NCI-H460 (cell line): ENCODE measurements at places on chromosomes 3 and 15. TPM values are rescaled to one million over a fixed set of nuclear protein-coding genes. Genes with fewer than 3 reads are reported as not detected.

Gene CDHR4
- total RNA-seq: not detected in 2 replicates

Gene GTPBP8
- 17.1 and 17.6 TPM in 2 replicates for total RNA-seq

Gene GPR15
- total RNA-seq: not detected in 2 replicates

Gene SMAD6
- 4.0 and 4.8 TPM in 2 replicates for total RNA-seq

Gene RARRES1
- not detected in 2 replicates for total RNA-seq

DNA sequence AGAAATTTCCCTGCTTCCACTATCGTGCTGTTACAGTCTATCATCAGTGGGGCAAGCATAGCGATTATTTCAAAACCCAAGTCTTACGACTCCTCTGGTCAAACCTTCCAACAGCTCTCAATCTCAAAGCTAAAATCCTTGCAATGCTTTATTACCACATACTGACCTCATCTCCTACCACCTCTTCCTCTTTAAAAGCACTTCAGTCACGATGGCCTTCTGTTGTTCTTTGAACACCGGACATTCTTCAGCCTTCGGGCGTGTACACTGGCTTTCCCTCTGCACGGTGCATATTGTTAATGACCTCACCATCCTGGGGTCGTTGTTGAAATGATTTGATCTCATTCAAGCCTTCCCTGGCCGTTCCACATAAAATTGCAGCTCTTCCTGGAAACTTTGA, 31.1 kb downstream of the MAGEL2 start:
- DNase-seq: no peak

GRCh38 chr3:170760174-170760526, 109.8 kb downstream of the RPL22L1 start:
- DNase-seq: no peak

GRCh38 chr3:182487143-182487542, 306.2 kb upstream of the ATP11B start:
- no peak for DNase-seq

DNA sequence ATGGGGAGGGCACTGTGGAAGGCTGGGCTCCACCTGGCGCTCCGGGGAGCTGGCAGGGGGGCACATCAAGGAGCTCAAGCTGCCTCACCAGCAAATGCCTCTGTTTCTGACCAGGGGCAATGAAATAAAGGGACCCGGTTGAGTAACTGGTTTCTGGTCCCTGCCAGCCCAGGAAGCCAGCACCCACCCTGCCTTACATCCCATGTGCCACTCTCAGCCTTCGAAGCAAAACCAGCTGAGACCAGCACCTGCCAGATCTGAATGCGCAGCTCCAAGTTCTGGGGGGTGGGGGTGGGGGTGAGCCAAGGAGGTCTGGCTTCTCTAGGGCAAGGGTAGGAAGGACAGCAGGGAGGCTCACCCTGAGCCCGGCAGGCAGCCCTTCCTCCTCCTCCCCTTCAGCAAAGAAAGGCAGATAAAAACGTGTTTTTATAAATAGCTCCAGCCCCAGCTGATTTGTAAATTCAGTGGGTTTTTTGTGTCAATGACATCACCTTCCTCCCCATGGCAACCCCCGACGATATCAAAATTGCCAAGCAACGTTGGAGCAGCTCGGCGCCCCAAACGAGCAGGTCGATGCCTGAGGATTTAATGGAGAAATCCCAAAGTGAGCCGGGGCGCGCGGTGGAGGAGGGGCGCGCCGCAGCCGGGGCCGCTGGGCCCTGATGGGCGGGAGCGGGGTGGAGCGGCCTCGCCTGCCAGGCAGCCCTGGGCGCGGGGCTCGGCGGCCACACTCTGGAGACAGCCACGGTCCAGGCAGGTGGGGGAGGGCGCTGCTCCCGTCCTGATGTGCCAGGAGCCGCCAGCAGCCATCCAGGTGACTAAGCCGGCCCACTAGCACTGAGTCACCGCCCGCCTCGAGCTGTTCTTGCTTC, at the start of gene PAK6:
PAK6 (plus strand) TSS at position 532 of the 872 bp plus-strand sequence. CDS start 25,723 bp downstream, outside the sequence.
- peak; percentile 15 for DNase-seq

DNA sequence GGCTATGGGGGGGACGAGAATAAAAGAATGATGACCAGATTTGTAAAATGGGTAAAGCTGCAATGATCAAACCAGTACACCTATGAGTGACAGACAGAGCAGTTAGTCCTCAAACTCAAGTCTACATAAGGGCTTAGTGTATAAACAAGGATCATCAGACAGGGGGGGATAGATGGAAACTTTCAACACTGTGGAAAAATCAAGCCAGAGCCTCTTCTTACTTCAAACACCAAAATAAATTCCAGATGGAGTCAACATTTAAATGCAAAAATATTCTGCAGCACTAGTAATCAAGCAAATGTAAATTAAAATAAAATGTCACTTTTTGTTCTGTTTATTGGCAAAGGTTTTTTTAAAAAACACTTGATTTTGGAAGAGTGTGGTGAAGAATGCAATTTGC, 205.9 kb upstream of the RGMA start:
- DNase-seq: no peak

- DNase-seq: no peak
Measured at GRCh38 chr3:168914662-168915061, 748.9 kb downstream of the MECOM start.

DNA sequence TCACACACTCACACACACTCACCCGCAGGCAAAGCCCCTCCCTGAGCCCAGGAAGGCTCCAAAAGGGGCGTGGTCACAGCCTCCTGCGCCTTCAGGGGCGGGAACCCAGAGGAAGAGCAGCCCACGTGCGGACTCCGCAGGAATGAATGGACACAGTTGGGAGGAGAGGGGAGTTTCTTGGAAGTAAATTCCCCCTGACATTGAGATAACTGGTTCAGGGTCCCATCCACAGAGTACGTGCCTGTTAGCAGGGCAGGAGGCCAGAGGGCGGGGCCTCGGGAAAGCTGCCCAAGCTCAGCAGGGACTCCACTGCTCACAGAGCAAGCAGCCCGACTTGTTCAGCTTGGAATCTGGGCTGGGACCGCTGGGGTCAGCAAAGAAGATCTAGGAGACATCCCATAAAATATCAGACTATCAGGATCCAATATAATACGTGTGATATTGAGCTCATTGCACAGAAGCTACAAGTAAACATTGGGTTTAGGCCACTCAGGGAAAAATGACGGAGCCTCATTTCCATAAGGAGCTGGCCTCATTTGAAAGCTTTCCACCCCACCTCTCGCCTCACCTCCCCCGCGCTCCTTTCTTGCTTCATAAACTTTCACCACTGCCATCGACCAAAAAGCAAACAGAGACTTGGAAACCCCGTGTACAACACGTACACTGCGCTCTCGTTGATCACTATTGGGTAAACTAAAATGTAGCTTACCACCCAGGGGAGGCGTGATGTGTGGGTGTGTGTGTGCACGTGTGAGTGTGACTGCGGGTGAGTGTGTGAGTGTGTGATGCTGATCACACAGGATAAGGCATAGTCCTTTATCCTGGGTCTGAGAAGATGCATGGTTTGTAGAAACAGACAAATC, 36.0 kb downstream of the TM2D3 start:
- DNase-seq: peak; percentile 38

DNA sequence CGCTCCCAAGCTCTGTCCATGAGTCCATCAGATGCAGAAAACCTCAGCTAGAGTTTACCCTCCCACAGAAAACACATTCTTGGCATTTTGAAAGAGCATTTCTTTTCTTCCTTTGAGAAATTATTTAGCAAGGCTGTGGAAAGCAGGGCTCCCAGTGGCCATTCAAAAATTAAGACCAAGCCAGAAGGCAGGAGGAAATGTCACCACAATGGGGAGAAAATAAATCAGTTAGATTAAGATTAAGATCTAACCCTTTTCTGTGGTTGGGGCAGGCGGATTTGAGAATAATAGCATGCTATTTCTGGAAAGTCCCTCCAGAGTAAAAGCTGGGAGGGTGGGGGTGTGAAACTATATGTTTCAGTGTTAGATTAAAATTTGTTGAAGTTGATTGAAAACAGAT, 20.2 kb downstream of the LRIG1 start:
- no peak for DNase-seq

DNA sequence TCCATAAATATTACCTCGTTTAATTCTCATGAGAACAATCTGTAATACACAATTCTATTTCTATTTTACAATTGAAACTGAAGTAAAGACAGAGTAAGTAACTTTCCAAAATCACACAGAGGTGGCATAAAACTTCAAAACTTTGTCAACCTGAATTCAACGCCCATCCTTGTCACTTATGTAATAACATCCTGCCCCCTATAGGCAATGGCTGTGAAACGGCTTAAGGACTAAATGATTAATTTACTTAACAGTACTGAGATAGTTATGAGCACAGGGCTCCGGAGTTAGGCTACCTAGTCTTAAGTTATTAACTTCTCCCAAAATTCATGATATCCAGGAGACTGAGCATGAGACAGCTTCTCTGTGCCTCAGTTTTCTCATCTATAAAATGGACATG, 293.1 kb upstream of the CHRM5 start:
- DNase-seq: peak; percentile 15

- DNase-seq: no peak
Measured at GRCh38 chr3:87072446-87072845, 81.5 kb upstream of the VGLL3 start.

GRCh38 chr15:76006136-76006778, 6.0 kb downstream of the NRG4 start:
- DNase-seq: no peak

DNA sequence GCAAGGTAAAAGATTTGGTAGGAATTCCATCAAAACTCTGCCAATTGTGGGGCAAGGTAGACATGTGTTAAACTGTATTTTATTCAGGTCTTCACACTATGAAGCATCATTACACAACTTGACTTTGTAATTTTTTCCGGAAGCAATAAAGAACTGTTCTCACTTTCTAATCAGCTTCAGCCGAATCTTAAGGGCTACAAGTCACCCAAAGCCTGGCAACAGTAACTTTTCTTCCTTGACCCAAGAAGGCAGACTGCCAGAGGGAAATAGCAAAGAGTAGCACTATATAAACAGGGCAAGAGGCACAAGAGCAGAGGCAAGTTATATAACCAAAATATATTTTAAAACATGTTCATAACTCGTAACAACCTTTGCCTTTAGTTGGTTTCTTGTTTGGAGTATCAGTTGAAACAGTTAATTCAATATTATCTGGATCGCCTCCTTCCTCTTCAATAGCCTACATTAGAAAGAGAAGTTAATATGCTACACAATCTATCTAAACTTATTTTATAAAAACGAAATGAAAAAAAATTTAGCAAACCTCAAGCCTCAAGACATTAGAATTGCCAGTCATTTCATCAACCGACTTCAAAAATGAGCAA, 1.4 kb downstream of the SLTM start:
- no peak for DNase-seq
